ENCODE measurements at places on chromosomes 5 and 9.

- DNase-seq: no peak
Measured at GRCh38 chr9:78014776-78015175, 16.8 kb downstream of the GNAQ start.

DNA sequence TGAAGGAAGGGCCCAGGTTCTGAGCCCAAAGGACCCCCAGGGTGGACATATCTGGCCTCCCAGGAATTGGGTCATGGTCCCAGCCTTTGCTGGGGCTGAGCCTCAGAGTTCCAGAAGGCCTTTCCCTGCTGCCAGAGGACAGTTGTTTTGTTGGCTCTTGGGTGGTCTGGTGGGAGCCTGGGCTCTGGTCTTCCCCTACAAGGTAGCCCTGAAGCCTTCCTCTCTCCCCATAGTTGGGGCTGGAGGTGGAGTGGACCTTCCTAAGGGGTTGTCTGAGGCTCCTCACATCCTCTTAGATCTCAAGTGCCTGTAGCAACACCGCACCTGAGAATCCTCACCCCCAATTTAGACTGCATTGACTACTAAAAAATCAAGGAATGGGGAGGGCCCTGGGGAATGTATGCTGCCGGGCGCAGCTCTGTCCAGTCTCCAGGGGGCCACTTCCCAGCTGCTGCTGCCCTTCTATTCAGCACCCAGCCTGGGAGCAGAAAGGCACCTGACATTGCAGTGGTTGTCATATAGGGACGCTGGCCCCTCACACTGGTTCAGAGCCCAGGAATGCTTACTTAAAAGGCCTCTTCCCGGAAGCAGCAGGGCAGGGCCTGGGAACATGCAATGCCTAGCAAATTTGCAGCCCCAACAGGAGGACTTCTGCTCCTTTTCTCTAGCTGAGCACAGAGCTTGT lies 66.4 kb downstream of the IL31RA start:
- DNase-seq: no peak

DNA sequence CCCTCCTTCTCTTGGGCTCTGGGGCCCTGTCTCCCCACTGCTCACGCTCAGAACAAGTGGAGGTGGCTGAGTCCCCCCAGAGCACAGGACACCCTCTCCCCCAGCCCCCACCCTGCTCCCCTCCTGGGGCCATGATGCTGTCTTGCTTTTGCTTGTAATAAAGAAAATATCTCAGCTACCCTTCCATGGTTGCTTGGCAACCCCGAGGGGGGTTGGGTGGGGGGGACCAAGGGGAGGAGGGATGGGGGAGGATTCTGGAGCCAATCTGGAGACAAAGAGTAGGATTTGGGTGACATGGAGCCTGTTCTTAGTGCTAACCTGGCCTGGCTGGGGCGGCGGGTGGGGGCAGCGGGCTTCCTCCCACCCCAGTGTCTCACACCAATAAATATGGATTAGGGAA lies 16.1 kb upstream of the CERCAM start:
- no peak for DNase-seq

- no peak for DNase-seq
Measured at GRCh38 chr5:10202089-10202910, 47.4 kb downstream of the ATPSCKMT start.

GRCh38 chr9:97220894-97221477 lies 86.5 kb upstream of the CCDC180 start:
- DNase-seq: no peak

GRCh38 chr5:42074353-42074752 lies 149.3 kb downstream of the FBXO4 start:
- no peak for DNase-seq

DNA sequence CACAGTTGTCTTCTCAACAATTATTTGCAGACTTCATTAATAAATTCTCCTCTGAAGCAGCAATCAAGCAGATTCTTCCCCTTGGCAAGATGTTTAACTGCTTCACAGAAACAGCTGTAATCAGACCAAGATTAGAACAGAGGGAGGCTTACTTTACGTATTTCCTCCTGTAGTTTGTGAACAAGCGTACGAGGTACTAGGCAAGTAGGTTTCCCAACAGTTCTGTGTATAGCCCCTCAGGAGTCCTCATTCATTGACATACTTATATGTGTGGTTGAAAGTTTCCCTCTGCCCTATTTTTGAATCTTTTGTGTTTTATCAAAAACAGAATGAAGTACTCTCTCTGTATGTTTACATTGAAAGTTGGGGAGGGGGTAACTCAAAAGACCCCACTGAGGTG lies 128.0 kb downstream of the SPATA31D1 start:
- DNase-seq: no peak

DNA sequence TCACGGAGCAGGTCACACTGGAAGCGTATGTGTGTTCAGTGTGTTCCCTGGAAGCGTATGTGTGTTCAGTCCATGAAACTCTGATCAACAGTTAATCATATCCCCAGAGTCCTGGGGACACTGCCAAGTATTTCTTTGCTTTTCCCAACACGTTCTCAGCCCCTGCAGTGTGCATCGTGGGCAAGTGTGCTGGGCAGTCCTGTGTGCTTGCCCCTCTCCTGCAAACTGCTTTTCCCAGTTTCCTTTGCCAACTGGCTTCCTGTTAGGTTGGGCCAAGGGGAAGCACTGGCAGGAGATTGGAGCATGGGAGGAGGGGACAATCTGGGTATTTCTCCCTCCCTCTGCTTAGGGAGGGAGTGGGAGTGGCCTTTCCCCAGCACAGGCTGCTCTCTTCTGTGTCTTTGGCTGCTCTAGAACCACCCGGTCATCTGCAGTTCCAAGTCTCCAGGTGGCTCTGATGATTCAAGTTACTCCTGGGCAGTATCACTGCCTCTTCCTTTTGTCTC lies 36.8 kb upstream of the NEK6 start:
- peak; percentile 94 for DNase-seq

DNA sequence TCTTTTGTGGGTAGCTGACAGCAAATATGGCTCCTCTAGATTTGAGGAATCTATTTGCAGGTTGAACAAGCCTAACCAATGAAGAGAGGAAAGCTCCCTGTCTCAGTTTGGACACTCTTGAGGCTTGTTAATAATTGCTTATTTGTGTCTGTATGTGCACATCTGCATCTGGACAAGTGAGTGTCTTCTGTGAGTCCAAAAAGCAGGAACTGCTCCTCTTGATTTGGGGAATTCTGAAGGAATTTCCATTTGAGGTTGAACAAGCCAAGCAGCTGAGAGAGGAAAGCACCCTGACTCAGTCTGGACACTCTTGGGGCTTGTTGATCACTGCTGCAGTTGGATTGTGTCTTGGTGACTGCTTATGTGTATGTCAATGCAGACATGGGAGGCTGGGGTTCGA lies 211.6 kb downstream of the DTWD2 start:
- no peak for DNase-seq

DNA sequence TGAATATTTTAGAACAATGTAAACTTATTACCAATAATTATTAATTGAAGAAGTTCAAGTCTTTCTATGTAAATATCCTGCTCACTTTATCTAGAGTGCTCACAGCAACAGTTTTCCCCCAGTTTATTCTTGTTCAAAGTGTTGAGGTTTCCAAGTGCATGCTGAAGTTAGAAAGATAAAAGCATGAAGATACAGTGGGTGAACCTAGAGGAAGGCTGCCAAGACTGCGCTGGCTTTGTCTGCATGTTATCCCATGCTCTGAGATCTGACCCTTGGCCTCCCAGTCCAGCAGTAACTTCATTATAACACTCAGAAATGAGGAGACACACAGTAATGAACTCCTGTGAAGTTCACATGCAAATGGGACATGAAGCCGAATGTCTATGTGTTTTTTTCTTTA lies 76.0 kb upstream of the PIP5K1B start:
- DNase-seq: no peak

DNA sequence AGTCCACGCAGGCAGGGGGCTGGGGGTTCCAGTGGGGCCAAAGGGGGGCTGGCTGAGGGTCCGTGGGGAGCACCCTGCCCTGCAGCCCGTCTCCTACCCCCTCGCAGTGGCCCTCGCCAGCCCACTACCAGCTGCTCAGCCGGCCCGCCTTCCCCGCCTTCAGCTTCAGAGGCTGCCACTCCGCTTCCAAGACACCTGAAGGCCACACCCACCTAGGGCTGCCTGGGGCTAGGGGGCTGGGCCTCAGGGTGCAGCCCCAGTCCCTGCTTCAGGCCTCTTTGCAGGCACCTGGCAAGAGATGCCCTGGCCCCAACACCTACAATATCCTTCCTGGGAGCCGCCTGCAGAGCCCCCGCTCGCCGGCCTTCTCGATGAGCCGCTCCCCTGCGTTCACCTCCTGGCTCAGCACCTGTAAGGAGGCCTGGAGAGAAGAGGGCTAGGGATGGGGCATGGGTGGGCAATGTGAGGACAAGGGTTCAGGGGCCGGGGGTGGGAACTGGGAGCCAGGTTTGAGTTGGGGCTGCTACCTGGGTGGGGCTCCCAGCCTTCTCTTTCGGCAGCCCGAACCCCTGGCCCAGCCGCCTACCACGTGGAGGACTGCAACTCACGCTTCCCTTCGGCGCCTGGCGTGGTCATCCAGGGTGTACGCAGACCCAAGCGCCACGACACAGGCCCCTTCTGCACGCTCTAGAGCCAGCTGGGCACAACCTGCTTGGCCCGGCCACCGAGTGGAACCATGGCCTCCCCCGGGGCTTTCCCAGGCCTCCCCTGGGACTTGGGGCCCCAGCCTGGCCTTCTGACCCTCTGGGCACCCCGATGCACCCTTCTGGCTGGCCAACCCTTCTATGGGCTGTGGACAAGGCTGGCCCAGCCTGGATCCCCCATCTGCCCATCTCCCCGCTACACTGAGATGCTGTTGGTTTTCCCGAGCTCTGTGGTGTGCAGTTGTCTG lies 1.7 kb downstream of the STPG3 start:
- DNase-seq: no peak

Measured in left lobe of liver (tissue), 2 donors.